ENCODE measurements at places on chromosomes 3 and 15.

- DNase-seq: no peak
Observed at GRCh38 chr15:61946778-61947177, 113.5 kb downstream of the VPS13C start.

- no peak for DNase-seq
Observed at GRCh38 chr3:23166276-23166675, 36.9 kb upstream of the UBE2E2 start.

DNA sequence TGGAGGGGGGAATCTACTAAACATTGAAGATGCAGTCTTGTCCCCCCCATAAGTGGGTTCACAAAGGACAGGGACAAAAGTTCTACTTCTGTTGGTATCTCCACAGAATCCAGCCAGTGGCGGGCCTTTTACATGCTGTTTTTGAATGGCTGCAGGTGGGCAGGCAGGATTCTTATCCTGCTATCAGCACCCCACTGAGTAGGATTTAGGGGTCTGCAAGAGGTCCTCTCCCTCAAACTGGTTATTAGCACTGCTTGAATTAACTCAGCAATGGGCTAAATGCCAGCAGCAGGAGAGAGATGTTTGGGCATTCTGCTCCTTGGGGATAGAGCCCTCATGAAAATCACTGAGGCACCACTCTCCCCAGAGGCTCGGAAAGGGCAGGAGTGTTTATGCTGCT lies 40.3 kb downstream of the SEMA5B start:
- DNase-seq: no peak

GRCh38 chr3:39080026-39080425 lies 27.4 kb downstream of the GORASP1 start:
- no peak for DNase-seq

DNA sequence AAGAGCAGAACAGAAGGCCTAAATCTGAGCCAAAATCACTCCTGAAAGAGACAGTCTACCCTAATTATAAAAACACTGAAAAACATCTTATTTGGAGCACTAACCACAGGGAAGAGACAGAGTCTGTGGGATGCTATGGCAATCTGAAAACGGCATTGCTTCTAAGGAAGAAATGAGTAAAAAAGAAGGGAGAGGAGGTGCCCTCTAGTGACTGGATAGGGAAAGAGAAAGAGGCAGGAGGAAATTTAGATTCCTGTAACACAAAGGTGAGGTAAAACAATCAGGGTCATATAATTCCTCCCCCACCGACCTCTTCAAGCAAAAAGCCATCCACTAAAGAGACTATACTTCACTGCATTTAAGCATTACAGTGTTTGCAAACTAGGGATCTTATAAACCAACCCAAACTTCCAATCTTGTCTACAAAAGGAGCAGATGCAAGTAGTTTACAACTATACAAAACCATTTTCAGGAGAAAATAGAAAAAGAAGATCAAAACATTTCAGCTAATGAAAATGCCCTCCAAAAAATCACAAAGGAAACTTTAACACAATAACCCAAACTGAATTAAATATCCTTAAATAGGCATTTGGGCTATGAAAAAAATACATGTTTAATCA lies 32.6 kb downstream of the HACD2 start:
- no peak for DNase-seq

DNA sequence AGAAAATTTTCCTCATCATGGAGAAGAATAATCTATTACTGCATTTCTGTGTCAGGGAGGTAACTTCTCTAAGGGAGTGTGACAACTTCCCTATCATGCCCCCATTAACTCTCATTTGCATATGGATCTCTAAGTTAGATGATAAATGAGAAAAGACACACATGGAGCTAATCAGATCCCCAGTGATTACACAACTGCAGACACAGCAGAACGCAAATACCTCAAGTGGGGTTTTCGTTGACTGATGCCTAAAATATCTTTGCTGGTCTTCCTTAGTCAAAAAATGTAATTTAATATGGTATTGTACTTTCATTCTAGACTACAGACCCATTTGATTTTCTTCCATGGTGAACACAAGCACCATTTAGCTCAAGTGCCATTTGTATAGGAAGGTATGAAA lies 630.5 kb downstream of the TBL1XR1 start:
- no peak for DNase-seq

GRCh38 chr3:48788544-48789162 lies 59.0 kb downstream of the PRKAR2A start:
- no peak for DNase-seq

DNA sequence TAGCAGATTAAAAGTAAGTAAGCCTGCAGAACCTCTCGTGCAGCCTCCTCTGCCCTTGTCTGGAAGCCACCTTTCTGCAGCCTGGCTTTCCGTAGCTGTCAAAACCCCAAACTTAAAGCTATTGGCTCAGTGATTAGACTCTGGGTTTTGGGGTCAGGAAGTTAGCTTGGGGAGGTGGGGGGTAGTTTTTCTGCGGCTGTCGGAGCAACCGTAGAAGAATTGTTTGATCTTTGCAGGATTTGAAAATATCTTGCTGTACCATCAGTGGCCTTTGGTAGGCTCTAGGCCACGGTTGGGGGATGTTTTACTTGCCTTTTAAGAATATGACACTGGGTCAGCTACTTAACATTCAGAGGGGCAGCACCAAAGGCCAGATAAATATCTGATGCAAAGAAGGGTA lies 88.4 kb upstream of the RASGRP1 start:
- DNase-seq: no peak

- no peak for DNase-seq
Observed at GRCh38 chr15:97012986-97013385, 682.5 kb downstream of the NR2F2 start.

GRCh38 chr3:138172625-138173024 lies 2.1 kb downstream of the DBR1 start:
- DNase-seq: no peak

DNA sequence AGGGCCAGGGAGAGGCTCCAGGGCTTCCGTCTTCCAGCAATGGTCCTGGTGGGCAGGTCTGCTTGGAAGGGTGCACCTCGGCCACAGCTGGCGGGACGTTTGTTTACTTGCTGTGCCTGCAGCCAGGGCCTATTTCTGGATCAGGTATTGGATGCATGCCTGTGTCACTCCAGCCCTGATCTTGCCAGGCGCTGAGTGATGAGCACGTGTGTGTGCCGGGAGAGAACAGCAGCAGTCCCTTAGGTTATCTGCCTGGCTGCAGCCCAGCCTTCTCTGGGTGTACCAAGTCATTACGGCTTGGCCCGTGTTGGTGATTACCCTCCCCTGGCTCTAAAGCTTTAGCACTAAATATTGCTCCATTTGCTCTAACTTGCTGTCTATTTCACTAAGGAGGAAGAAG lies 14.9 kb downstream of the CCDC32 start:
- DNase-seq: peak; percentile 59

DNA sequence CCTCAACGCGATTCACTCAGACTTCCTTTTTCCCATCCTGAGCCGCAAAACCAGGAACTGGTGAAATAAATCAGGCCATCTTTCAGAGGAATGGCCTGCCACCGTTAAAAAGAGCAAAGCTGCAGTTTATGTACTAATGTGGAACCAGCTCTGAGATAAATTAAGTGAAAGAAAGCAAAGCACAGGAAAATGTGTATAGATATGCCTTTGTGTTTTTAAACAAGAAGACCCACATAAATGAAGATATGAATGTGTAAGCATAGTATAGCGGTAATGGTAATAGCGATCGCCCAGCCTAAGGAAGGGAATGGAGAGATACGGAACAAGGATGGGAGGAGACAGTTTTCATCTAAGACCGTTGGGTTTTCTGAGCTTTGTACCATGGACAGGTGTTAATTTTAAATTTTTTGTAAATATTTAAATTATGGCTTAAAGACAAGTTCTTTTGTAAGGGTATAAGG lies 30.8 kb upstream of the RPN1 start:
- DNase-seq: no peak

DNA sequence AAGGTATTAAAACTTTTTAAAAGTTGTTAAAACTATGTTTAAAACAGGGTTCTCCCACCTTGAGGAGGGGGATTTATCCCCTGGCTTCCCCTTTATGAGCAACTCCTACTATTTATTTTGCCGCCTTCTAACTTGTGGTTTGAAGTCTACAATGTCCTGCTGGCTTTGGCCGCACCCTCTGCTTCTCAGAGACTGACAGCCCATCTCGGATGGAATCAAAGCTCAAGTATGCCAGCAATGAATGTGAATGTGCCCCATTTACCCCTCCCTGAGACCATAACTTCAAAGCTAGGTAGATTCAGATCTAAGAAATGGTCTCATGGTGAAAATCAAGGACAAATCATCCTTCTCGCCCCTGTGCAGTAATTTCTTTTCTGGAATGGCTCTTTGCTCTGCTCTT lies 10.3 kb downstream of the ZBTB38 start:
- DNase-seq: no peak

DNA sequence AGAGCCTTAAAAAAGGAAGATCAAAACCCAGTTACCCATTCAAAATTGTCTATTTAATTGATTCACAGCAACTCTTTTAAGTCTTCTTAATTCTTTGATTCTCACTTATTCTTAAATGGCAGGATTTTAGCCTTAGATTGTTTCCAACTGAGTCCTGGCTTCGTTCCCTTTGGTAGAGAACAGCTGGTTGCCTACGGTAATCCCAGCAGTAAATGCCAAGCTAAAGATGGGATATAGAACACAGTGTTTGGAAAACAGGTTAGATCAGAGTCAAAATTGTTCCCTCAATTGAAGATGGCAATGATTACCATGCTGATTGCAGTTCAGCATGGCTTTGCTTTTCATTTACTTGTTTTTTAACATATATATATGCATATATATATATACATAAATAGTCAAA lies 300.9 kb downstream of the PYDC2 start:
- DNase-seq: no peak

- no peak for DNase-seq
Observed at GRCh38 chr3:10753964-10754363, 62.1 kb upstream of the SLC6A11 start.

DNA sequence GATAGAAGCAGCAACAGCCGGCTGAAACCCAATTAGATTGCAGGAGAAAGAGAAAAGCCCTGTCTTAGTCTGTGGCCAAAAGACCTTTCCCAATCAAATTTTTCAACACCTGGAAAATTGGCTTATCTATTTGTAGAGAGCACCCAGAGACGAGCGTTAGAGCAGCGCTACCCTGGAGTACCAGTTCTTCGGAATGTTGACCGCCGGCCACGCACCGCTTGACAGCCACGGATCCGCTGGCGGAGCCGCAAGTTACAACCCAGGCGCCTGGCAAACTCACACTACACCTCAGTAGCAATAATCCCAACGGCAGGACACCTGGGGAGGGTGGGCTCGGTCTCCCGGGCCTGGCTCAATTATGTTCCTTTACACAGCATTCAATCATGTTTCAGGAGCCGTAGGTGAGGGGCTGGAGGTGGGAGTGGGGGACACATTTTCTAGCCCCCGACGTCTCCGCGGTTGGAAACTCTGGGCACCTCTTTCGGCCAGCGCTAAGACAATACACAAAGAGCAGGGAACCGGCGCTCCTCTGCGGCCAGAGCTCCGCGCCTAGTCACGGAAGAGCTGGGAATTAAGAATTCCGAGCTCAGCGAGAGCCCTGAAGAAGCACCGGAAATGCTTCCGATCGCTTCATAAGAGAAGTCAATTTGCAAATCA lies 1.2 kb downstream of the MB21D2 start:
- no peak for DNase-seq

GRCh38 chr3:59784164-59784563 lies 734.3 kb upstream of the CFAP20DC start:
- DNase-seq: no peak

DNA sequence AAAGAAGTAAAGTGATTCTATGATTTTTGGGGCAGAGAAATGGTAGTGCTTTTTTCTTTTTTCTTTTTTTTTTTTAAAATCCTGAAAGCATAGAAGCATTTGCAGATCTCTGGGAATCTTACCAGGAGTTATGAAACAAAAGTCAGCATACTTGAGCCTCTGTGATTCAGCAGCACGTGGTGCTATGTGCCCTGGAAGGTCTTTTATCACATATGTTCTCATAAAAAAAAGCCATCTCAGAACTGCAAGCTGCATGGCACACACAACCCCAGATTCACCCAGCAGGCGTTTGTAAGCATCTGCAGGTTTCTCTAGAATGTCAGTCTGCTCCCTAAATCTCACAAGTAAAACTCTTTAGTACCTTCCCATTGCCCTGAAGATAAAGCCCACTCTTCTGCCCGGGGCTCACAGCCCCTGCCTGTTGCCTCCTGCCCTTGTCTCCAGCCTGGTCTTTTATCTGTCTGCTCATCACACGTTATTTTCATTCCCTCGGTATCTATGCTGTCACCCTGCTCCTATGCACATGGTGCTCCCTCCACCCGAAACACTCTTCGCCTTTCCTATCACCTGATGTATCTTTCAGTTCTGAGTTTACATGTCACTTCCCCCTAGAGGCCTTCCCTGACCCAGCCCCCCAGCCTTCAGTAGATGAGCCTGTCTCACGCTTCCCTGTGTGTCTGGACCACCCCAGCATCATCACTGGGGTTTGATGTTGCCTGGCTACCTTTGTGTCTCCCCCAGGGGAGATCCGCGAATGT lies 72.4 kb downstream of the CHDH start:
- DNase-seq: no peak

GRCh38 chr3:72340476-72341379 lies 507.5 kb downstream of the SHQ1 start:
- DNase-seq: no peak

DNA sequence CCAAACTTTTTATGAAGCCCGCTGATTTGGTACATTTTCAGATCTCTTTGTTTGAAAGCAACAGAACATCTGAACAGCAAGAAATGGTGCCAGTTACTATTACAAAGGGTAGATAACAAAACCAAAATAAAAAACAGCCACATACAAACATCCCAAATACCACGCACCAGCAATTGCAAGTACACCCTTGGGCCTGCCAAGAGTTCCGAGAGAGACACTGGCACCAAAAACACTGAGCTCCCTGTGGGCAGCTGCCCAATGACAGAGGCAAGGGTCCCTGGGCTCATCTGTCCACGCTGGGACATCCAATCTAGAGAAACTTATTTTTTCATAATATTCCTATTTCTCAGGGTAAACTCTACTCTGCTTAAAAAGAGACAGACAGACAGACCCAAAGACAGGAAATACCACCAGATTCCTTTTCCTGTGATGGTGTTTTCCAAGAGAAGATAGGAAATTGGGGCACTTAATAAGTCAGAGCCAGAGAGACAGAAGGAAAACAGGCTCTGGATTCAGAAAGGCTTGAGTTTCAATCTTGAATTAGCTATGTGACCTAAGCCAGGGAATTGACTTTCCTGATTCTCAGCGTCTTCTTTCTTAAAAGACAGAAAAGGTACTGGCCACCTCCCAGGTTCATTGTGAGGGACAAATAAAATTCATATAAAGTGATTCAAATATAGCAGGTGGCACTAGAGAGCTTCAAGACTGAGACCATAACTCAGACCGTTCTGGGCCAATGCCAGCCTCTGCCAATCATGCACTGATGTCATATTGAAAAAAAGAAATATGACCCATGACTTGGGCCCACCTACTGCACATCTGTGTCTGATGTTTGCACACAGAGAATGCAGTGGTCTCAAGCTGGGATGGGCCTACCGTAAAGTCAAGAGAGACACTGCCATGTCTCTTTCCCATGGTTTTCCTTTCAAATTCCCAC lies 61.3 kb downstream of the FOXP1 start:
- DNase-seq: peak; percentile 41

GRCh38 chr15:40623361-40623760 lies 29.3 kb downstream of the KNL1 start:
- no peak for DNase-seq

Data from hematopoietic multipotent progenitor cell treated with erythropoietin and hydrocortisone succinate and interleukin-3 and kit ligand, for 17 days (in vitro differentiated cells).